ENCODE measurements at places on chromosomes 1 and 21. TPM values are rescaled to one million over a fixed set of nuclear protein-coding genes. Genes with fewer than 3 reads are reported as not detected.

The ACTL8 gene
- not detected for total RNA-seq

The PKP1 gene
- total RNA-seq: 0.64 TPM

The CLCA4 gene
- not detected for total RNA-seq

The CFAP107 gene
- 0.12 TPM for total RNA-seq

The RGS1 gene
- total RNA-seq: 12.6 TPM

The AK4 gene
- total RNA-seq: 27.4 TPM

The TTF2 gene
- total RNA-seq: 15.4 TPM

The GRHL3 gene
- total RNA-seq: 2.5 TPM

The LCE1E gene
- not detected for total RNA-seq

Data from metanephros (tissue), 2 donors.